Renal pelvis (tissue), 12 donors: ENCODE measurements at places on chromosomes 16 and 17. TPM values are rescaled to one million over a fixed set of nuclear protein-coding genes. Genes with fewer than 3 reads are reported as not detected.

Gene ANKFN1
- 0.99 TPM for polyA plus RNA-seq

Gene GJD3
- not detected for polyA plus RNA-seq

Gene SEPTIN12
- 12.0 TPM for polyA plus RNA-seq

Gene ATAD5
- polyA plus RNA-seq, result 8.6 TPM

Gene MGAT5B
- polyA plus RNA-seq, result 2.8 TPM

Gene ABHD15
- polyA plus RNA-seq, result 7.7 TPM

Gene KCNJ18
- not detected for polyA plus RNA-seq

Gene ALOXE3
- polyA plus RNA-seq, result not detected

DNA sequence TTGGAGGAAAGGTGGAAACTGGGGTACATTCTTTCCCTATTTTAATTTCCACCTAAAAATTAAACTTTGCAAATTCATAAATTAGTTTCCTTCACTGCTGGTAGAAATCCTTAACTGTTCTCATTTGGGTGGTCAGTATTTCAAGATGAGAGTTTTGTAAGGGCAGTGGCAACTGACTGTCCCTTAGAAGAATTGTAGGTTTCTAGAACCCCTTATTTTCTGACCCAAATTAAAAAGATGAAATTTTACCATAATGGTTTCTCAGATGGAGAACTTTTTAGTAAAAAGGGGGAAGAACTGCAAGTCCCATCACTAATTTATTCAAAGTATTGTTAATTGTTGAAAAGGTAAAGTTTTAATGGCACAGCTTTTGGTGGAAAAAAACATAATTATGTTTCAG lies 5.6 kb downstream of the IGF2BP1 start:
- DNase-seq, result no peak

GRCh38 chr17:44922746-44923470 lies 7.6 kb upstream of the GFAP start:
- no peak for DNase-seq

DNA sequence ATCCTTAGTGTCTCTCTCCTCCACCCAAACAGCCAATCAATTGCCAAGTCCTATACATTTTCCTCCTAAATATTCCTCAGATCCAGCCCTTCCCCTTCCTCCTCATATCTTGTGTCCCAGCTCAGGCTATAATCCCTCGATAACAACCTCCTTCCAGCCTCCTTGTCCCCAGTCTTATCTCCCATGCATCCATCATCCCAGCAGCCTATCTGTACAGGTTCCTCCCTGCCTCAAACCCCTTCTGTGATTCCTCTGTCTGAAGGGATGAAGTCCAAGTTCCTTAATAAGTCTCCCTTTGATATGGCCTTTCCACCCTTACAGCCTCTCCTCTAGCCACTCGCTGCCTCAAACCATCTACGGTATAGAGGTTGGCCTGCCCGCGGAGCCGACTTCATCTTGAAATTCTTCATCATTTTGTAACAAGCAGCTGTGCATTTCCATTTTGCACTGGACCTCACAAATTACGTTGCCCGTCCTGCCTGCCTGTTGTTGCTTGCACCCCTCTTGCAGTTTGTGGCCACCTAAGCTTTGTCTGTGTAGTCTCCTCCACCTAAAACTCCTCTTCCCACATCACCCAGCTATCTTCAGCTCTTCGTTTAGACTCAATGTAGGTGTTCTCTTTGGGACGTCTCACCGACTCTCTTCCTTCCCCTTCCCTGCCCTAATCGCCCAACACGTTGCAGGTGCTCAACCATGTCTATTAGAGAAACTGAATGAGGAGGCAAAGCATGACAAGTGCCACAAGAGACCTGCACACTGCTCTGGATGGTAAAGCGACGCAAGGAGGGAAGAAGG lies 786 bp upstream of the CDK5RAP3 start:
- no peak for DNase-seq

DNA sequence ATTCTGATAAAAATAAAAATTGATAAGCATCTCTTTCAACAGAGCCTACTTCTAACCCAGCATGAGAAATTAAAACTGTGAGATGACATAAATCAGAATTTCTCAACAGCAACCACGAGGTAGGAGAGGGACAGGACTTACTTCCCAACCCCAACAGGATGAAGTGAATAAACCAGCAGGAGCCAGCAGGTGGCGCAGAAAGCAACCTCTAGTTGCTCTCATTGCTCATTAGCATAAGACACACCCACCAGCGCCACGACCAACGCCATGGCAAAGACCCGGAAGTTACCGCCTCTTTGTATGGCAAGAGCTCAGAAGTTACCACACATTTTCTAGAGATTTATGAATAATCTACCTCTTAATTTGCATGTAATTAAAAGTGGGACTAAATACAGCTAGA lies 189.4 kb upstream of the CDH8 start:
- DNase-seq, result peak; percentile 10

DNA sequence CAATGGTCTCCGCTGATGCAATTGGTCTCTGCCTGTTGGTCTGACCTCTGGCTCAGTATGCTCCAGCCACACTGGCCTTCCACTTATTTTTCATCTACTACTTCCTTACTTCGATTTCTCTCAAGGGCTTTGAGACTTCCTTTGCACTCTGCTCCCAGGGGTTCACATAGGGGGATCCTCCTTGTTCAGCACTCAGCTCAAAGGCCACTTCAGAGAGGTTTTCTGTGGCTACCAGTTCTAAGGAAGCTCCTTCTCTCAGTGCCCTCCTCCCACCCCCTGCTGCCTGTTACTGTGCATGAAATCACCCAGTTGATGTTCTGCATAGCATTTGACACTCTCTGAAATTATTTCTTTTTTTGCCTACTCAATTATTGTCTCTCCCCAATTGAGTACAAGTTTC lies 476.4 kb downstream of the HS3ST3B1 start:
- DNase-seq, result no peak

DNA sequence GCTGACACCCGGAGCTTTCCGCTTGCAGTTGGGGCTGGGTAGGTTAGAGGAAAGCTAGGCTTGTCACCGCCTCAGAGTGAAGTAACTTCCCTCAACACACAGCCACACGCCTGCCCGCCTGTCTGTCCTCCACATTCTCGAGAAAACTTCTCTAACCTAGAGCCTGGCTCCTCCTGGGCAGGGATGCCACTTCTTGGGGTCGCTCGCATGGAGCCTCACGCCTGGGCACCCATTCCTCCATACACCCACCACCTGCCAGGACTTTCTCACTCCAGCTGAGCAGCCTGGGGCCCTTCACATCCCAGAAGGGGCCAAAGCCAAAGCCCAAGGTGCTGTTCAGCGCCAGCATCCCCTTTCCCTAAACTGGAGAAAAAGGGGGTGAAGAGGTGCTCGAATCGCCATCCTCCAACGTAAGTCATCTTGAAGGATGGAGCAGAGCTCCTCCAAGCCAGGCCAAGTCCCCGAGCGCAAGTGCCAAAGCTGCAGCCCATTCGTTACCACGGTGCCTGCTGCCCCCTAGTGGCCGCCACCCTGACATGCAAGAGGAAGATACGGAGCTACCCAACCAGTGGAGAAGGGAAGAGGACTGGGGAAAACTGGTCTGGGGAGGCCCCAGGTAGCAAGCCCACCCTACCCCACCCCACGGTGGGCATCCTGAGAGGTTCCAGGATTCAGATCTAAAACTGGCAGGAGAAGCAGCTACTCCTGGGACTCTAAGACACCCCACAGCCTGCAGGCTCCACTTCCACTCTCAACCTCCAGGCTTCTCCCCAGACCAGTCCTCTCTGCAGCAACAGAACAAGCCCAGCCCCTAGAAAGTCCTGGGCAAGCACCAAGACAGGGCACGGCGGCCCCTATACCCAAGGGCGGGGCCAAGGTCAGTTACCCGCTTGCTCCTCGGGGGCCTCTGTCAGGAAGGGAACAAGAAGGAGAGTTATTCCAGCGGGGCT lies 63.1 kb downstream of the MYO18A start:
- DNase-seq, result no peak

- DNase-seq, result no peak
These were observed 468 bp downstream of the FLYWCH2 start for GRCh38 chr16:2883458-2883908.

- DNase-seq, result peak; percentile 50
These were observed 34.0 kb downstream of the TMEM132E start for GRCh38 chr17:34613064-34614019.

- no peak for DNase-seq
These were observed 26.6 kb upstream of the SKAP1 start for GRCh38 chr17:48456589-48456988.

- peak; percentile 62 for DNase-seq
These were observed 248.3 kb upstream of the CIBAR2 start for GRCh38 chr16:85360323-85361277.

DNA sequence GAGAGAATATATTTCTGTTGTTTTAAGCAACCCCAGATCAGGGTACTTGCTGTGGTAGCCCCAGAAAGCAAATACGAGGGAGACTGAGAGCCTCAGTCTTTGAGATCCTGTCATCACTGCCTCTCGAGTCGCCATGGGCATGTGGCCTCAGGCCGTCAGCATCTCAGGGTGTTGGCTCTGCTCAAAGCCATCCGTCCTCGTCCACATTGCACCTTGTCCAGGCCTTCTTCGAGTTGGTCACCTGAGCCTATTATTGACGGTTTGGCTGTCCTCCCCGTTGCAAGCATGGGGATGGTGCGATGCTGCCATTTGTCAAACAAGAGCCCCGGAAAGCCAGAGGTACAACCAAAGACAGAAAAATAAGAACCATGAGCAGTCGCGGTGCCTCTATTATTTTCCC lies 136.9 kb downstream of the IRF8 start:
- no peak for DNase-seq

GRCh38 chr16:58884141-58884540 lies 150.0 kb upstream of the GOT2 start:
- DNase-seq, result no peak

DNA sequence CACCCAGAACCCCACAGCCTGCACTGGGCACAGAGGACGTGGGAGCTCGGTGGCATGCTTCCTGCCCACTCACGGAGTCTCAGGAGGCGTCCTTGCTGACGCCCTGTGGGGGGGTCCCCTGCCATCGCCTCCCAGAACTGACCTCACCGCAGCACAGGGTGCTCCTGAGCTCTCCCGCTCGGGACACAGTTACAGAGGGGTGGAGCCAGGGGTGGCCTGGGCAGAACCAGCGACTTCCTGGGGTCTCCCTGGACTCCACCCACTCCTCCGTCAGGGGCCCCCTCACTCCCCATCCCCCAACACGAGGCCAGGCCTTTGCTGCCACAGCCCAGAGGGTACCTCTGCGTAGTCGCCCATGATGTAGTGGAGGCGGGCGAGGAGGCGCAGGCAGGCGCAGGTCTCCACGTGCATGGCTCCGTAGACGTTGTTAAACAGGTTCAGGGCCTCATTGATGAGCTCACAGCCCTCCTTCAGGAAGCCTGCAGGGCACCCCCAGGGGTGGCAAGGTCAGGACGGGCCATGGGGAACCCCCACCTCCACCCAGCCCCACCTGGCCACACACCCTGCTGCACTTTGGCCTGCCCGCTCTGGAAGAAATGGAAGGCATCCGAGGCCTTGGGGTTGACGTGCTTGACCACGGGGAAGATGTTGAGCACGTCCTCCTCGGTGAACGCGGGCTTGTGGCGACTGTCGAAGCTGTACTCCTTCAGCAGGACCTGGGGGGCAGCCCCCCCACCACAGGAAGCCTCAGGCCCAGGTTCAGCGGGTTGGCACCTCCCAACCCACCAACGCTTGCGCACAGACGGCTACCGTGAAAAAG lies 17.8 kb downstream of the CLUH start:
- DNase-seq, result no peak

GRCh38 chr17:39277110-39277509 lies 51.4 kb upstream of the STAC2 start:
- no peak for DNase-seq

- no peak for DNase-seq
These were observed 14.6 kb upstream of the CDH15 start for GRCh38 chr16:89156740-89157645.

DNA sequence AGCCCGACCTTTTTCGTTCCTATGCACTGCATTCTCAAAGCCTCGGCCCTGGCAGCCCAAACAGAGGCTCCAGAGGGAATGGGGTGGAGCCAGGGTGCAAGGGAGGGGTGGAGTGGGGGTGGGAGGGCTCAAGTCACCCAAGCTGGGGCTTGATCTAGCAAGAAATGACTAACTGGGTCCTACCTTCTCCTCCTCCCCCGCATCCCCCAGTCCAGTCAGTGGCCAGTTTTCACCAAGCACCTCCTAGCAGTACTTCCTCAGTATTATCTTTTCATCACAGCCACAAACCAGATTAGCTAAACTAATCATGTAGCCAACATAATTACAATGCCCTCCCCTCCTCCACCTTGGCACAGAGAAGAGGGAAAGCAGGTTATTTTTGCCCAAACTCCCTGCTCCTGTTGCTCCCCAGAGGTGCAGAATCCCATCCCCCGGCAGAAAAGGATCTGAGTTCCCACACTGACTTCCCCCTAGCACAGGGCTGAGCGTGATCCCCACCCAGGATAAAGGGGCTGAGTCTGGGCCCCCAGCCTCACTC lies 2.2 kb downstream of the JUP start:
- peak; percentile 74 for DNase-seq

DNA sequence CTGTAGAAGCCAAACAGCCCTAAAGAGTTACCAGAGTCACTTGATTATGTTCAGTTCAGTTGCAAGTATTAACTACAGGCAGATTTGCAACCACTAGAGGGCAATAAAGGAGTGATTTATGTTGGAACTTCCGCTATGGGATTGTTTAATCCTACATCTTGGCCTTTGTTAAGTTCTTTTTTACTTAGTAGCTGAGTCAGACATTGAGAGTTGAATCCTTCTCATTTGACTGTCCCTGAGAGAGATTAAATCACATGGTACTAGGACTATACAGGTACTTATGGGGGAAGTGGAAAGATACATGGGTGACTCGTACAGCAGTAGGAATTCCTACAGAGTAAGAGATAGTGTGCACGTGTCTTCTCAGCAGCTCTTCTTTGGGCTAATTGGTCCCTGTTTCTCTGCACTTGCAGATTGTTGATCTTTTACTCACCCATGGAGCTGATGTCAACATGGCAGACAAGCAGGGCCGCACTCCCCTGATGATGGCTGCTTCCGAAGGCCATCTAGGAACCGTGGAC lies 40.3 kb downstream of the CYB561 start:
- peak; percentile 76 for DNase-seq

DNA sequence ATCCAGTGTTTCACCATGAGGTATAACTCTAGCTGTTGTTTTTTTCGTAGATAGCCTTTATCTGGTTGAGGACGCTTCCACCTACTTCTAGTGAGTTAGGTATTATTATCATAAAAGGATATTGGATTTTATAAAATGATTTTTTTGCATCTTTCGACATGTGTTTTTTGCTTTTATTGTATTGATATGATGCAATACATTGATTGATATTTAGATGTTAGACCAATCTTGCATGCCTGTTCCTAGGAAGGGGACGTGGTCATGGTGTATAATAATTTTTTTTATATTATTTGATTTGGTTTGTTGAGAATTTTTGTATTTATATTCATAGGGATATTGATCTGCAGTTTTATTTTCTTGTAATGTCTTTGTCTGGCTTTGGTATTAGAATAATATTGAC lies 193.3 kb downstream of the HS3ST3B1 start:
- no peak for DNase-seq
